ENCODE measurements at places on chromosomes 11 and 22.

DNA sequence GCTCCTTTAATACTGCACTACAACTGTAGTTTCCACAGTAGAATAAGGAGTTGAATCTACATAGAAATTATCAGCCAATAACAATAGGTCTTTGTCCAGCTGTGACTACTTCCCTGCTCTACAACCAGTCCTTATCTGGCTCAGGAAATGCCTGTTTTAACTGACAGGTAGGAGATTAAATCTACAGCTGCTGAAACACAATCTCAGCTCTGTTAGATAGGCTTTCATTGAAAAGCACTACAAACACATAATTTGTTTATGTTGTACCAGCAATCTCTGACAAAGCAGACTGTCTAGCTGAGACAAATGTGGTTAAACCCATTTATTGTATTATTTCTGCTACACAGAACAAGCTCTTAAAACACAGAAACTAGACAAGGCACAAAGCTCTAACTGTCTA is 230.0 kb downstream of the SOX6 start:
- DNase-seq = peak; percentile 37

GRCh38 chr11:61254403-61255025 is 13.5 kb downstream of the PGA5 start:
- peak; percentile 48 for DNase-seq

- DNase-seq = no peak
Measured at GRCh38 chr11:496834-497564, 10.0 kb downstream of the RNH1 start.

DNA sequence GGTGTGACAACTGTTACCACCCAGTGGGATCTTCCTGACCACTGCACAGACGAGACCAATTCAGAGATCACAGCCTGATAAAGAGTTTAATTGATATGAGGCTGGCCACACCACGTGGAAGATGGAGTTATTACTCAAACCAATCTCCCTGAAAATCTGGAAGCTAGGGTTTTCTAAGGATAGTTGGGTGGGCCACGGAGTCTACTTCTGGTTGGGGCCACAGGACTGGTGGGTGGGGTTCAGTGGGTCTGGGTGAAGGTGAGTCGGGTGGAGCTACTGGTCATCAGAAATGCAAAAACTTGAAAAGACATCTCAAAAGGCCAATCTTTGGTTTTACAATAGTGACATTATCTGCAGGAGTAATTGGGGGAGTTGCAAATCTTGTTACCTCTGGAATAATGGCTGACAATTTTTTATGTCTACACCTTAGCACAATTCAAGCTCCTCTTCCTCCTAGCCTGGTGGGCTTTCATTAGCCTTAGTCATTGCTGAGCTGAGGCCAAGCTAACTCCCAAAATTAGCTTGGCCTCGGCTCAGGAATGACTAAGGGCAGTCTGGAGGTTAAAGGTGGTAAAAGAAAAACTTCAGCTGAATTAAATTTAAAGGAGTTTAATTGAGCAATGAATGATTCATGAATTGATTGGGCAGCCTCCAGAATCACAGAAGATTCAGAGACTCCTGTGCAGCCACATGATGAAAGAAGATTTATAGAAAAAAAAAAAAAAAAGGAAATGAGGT is 13.1 kb downstream of the C11orf96 start:
- no peak for DNase-seq

DNA sequence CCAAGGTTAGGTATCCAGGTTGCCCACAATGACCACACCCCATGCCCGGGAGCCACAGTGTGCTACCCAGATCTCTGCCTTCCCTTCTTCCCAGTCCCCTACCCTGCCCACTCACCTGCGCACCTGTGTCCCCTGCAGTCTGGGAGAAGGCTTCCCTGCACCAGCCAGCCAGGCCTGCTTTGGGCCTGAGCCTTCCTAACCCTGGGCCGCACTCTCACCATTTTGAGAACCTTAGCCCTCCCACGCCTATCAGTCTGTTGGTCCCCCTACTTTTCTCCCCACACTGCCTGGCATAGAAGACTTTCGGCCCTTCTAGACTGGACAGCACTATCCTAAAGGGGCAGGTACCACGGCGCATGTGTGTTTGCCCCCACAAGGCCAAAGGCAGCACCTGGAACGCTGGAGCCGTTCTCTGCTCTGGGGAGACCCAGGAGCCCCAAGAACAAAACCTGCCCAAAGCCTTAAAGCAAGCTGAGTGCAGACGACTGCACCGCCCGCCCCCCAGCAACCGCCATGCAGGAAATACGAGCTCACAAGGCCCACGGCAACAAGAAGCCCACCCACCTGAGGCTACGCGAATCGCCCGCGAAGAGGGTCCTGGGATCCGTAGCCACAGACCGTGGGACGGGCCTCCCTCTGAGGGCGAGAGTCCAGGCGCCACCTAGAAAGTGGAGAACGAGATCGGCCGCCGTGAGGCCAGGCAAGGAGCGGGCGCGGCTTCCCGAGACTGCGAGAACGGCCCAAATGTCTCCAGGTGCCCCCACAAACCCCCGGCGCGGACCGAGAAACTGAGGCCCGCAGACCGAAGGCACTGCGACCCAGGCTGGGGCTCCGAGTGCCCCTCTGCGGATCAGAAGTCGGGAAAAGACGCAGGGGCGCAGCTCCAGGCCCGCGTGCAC is 546 bp downstream of the GNB1L start:
- DNase-seq = peak; percentile 28

DNA sequence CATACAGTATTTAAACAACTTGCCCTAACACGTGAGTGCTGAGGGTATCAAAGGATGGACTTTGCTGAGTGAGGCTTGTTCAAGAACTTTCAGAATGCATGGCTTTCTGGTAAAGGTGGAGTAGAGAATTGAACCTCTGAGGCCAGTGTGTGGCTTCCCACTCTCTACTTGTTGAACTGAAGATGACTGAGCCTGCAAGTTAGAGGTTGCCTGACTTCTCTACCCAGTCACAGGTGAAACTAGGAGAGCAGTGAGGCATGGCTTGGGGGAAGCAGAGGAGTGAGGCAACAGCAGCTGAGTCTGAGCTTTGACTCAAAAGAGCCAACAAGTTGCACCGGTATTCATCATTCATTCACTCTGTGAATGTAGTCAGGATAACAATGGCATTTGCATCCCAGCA is 256.4 kb upstream of the SESN3 start:
- DNase-seq = no peak

DNA sequence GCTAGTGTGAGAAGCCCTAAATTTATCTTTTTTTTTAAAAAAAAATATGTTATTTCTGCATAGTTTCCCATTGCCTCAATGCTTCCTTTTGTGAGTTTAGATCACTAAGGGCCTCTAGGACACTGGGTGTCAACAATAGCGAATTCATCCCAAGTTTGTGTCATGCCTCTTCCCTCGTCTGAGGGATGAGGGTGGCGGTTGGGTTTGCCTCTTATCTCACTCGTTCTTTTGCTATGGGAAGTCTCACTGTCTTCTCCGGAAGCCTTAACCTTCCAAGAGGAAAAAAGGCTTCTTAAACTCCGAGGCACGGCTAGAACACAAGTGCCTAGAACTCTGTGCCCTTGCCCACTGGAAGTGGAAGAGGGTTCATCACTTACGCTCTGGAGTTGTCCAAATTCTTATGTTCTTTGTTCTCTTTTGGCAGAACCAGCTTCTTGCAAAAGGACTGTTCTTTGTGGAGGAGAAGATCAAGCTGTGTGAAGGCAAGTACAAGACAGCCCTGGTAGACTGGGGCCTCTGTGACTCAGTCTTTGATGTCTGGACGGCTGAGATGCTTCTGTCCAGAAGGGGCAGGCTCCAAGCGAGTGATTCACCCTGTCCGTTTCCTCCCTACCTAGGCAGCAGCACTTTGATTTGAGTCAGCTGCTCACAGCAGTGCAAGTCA is 78.5 kb downstream of the TRAF6 start:
- no peak for DNase-seq

DNA sequence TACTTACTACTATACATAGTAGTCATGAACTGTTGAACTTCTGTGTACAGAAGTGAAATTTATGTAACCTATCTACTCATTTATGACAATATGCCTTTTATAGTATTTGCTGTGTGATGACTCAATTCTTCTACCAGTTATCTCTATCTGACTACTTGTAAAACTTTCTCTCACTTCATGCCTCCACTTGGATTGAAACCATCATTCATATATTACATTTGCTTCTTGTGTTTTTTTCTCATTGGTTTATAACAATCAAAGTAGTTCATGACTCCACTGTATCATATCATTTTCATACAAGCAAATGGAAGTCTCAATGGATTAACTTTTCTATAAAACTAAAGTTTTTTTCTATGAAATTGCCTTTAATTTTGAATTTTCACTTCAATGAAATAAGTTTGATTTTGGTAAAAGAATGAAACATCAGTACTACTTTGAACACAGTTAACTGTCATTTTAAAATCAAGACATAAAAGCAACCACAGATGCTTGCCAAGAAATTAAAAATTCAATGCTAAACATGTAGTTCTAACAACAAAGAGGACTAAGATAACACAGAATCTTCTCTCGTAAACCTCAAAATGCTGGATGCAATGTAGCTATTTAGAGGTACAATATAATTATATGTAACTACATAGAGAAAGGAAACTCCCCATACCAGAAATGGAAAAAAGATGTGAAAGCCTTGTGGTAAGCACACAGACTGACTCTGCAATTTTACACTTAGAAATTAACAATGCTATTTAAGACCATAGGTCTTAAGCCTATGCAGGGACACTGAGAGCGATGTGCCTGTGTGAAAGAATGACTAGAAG is 27.6 kb upstream of the EXPH5 start:
- DNase-seq = no peak

DNA sequence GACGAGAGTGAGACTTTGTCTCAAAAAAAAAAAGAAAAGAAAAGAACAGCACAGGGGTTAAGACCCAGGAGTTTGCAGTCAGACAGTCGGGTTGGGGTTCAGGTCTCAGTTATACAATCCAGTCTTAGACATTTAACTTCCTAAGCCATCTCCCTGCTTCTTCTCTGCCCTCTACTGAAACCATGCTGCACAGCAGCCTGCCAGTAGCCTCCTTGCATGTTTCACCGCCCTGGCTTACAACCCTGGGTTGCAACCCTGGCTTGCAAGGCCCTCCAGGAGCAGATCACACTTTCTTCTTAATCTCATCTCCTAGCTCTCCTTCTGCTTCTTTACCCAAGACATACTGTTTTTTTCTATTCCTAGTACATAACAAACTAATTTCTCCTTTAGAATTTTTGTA is 5.9 kb upstream of the B3GAT3 start:
- no peak for DNase-seq

GRCh38 chr11:12241971-12242672 is 131.7 kb downstream of the MICAL2 start:
- no peak for DNase-seq

DNA sequence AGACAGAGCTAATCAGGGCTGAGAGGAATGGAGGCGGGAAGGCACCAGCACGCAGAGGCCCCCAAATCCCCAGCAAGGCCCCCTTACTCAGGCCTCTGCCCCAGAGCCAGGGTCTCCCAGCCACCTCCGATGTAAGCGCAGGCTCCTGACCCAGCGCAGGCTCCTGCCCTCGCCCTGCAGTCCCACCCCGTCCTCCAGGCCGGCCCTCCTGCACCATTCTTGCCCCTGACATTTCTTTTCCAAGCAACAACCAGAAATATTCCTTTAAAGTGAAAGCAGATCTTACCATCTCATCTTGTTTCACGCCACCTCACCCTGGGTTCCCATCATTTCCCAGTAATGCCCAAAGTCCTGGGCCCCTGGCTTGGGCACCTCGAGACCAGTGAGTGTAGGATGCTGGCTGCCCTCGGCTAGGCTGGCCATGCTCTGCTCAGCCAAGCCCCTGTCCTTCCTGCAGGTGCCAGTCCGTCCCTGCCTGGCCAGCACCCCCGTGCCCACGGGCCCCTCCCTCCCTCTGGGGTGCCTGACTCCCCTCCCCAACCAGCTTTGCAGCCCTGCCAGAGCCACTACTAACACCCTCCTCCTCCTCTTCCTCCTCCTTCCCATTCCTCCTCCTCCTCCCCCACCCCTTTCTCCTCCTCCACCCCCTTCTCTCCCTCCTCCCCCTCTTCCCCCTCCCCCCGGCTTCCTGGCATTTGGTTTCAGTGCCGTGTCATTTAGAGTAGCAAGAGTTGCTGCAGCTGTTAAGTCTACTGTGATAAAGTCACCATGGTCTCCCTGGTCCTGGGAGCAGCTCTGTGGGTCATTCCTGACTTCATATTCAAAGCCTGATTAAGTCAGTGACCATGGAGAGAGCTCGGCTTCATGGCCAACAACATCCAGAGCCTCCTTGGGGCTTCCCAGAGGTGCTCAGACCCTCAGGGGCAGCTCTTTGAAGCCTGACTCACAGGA is 78.7 kb downstream of the PIWIL3 start:
- peak; percentile 62 for DNase-seq

DNA sequence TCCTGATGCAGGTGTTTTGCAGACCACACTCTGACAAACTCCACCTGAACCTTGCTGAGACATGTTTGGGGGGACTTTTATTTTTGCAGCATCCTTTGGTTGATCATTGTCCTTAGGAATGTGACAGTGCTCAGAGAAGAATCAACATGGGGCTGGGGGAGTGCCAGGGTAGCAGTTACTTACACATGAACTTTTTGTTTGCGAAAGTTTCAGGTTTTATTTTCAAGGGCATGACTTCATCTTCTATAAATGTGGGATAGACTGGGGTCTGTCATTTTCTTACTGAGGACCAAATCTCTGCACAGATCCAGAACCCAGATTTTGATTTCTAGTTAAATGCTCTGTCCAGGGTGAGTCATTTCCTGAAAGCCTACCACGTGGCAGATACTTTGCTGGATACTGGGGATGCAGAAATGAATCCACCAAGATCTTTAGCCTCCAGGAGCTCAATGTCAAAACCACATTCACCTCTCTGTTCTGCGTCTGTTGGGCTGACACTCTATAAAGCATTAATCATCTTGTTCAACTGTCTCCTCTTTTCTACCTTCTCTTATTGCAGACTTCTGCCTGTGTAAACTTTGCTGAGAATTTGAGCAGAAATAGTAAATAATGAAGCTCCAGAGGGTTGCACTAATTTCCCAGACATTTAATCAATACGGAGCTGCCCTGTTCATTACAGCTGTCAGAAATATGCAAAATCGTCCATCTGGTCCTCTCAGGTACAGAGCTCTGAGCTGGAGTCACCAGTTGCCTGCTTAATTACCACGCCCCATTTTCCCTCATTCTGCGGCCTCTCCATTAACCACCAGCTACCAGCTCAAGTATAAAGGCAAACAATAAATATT is 387.9 kb downstream of the MIAT start:
- DNase-seq = peak; percentile 61

DNA sequence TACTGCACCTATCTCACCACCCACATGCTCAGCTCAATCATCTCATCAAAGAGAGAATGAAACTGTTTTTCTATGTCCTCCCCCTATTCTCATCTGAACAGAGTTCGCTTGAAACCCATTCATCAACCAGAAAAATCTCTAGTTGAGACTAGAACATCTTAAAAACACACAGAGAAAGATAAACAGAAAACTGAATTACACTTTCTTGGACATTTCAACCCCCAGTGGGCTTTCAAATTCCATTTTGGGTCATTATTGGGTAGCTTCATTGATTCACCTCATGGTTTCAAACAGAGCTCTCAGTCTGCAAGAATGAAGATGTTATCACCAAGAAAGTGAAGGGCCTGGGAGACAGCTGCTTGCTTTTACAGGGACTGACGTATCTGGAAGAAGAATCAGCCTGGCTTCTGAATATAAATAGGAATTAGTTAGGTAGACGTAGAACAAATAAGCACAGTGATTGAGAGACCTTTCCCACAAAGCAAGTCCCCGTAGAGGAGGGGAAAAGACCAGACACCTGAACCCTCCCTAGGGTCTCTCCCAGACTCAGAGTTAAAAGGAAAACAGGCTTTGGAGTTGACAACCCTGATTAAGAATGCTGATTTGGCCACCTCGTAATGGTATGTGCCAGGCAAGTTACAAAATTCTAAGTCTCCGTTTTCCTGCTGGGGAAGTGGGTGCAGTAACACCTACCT is 155.7 kb downstream of the BBOX1 start:
- peak; percentile 73 for DNase-seq

Measured in eye (tissue), 1 donor.